ENCODE measurements at places on chromosomes 3 and 15. TPM values are rescaled to one million over a fixed set of nuclear protein-coding genes. Genes with fewer than 3 reads are reported as not detected.
A peak's percentile ranks its signal among the peaks of the same experiment; 100 is the strongest.

The LSAMP gene
- not detected for total RNA-seq

- no peaks in the 10 kb centered on the region for H3K27me3 ChIP-seq
- no peaks in the 10 kb centered on the region for H3K36me3 ChIP-seq
- H3K4me3 ChIP-seq = no peak overlapping the region
- H3K4me1 ChIP-seq = peaks cover 8% of the 10 kb centered on the region
Observed at GRCh38 chr15:63013052-63013808, 29.3 kb upstream of the TPM1 start.

DNA sequence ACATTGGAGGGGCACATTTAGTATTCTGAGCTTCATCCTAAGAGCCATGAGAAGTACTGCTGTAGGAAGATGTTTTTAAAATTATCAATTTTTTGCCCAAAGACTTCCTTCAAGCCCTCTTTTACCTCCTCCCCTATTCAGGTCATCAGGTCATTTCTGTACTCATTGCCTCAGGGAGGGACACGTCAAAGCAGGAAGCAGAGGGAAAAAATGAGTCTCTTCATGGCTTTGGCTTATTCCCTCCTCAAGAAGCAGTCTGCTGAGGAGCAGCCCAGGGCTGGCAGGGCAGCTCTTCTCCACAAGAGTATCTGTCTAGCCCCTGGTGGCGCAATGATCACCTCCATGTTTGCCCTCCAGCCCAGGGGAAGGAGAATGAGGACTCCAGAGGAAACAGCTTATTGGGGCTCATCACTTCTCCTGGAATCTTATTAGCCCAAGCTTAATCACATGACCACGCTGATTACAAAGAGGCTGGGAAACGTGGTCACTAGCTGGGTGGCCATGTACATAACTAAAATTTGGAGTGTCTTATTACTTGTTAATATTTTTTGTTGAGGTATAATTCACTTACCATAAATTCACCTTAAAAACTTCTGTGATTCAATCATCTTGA lies 44.2 kb upstream of the GATA2 start:
- H3K4me3 ChIP-seq = no peak overlapping the region
- no peaks in the 10 kb centered on the region for H3K36me3 ChIP-seq
- no peak overlapping the region for H3K27ac ChIP-seq

GRCh38 chr3:23253214-23253613 lies 50.1 kb downstream of the UBE2E2 start:
- no peak overlapping the region for H3K27ac ChIP-seq
- H3K4me1 ChIP-seq = peaks cover 50% of the 10 kb centered on the region
- H3K36me3 ChIP-seq = no peaks in the 10 kb centered on the region
- no peak overlapping the region for H3K4me3 ChIP-seq

The SIDT1 gene
- 0.19 TPM for total RNA-seq

- DNase-seq = peak; percentile 46
- H3K27me3 ChIP-seq = no peaks in the 10 kb centered on the region
- H3K4me1 ChIP-seq = peaks cover 30% of the 10 kb centered on the region
- no peak overlapping the region for H3K4me3 ChIP-seq
- H3K27ac ChIP-seq = peak overlapping the region; percentile 88
Observed at GRCh38 chr3:135147657-135148056, 352.6 kb downstream of the EPHB1 start.

GRCh38 chr3:125310623-125311081 lies 64.5 kb downstream of the ZNF148 start:
- peak overlapping the region; percentile 36 for H3K4me3 ChIP-seq
- H3K27me3 ChIP-seq = no peaks in the 10 kb centered on the region
- H3K4me1 ChIP-seq = no peaks in the 10 kb centered on the region
- no peak for DNase-seq
- H3K36me3 ChIP-seq = peaks cover 14% of the 10 kb centered on the region

GRCh38 chr3:194397757-194398312 lies 1.2 kb downstream of the GP5 start:
- peaks cover 4% of the 10 kb centered on the region for H3K4me1 ChIP-seq
- H3K27me3 ChIP-seq = peaks cover 28% of the 10 kb centered on the region
- H3K36me3 ChIP-seq = no peaks in the 10 kb centered on the region
- DNase-seq = no peak
- H3K27ac ChIP-seq = no peak overlapping the region

The SERINC4 gene
- total RNA-seq = 0.18 TPM

The GOLGA6B gene
- not detected for total RNA-seq

- H3K27me3 ChIP-seq = no peaks in the 10 kb centered on the region
- H3K4me3 ChIP-seq = no peak overlapping the region
- no peak for DNase-seq
- H3K27ac ChIP-seq = no peak overlapping the region
- H3K36me3 ChIP-seq = no peaks in the 10 kb centered on the region
Observed at GRCh38 chr3:79019924-79020173, 747.9 kb downstream of the ROBO1 start.

DNA sequence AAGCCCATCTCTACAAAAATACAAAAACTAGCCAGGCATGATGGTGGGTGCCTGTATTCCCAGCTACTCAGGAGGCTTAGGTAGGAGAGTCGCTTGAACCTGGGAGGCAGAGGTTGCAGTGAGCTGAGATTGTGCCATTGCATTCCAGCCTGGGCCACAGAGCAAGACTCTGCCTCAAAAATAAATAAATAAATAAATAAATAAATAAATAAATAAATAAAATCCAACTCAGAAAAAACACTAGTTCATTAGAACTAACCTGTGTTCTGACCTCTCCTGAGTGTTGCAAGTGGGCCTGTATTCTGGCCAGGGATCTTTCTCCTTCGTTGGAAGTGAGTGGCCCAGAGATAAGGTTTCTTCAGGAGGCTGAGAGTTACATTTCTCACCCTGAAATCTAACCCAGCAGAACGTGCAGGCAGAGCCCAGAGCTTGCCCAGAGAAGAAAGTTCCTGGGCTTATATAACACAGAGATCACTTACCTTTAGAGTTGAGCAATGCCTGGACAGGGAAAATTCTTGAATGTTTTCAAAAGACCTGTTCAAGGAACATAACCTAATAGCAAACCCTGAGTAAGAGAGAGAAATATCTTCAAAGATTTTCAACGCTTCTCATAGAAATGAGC lies 583.9 kb downstream of the MCTP2 start:
- H3K4me3 ChIP-seq = no peak overlapping the region
- H3K27ac ChIP-seq = no peak overlapping the region
- DNase-seq = no peak
- no peaks in the 10 kb centered on the region for H3K4me1 ChIP-seq

The CD80 gene
- 0.13 TPM for total RNA-seq

GRCh38 chr15:33678602-33679001 lies 289.7 kb upstream of the CHRM5 start:
- H3K27me3 ChIP-seq = no peaks in the 10 kb centered on the region
- no peak overlapping the region for H3K4me3 ChIP-seq
- no peak for DNase-seq

All from gastrocnemius medialis (tissue), 4 donors.